Activated CD8-positive, alpha-beta memory T cell treated with anti-CD3 and anti-CD28 coated beads, Interleukin-2, amount 10 ng/mL, durations not matched to agents 7 days and 5 days (primary cell): ENCODE measurements at places on chromosomes 1 and 21. TPM values are rescaled to one million over a fixed set of nuclear protein-coding genes. Genes with fewer than 3 reads are reported as not detected.
A peak's percentile ranks its signal among the peaks of the same experiment; 100 is the strongest.

The RAP1GAP gene
- total RNA-seq, result 0.29 TPM

The SIM2 gene
- total RNA-seq, result 0.09 TPM

The OR10Z1 gene
- total RNA-seq, result not detected

The RUNX3 gene
- total RNA-seq, result 224 TPM

The PADI2 gene
- total RNA-seq, result 0.09 TPM

The PYGO2 gene
- total RNA-seq, result 47.9 TPM

The NT5C1A gene
- not detected for total RNA-seq

The ADGRL4 gene
- not detected for total RNA-seq

The CASQ1 gene
- total RNA-seq, result 0.68 TPM

The HAO2 gene
- total RNA-seq, result not detected

The SYDE2 gene
- total RNA-seq, result 1.4 TPM

The CLCA1 gene
- not detected for total RNA-seq

The ATAD3C gene
- 0.87 TPM for total RNA-seq

The AJAP1 gene
- not detected for total RNA-seq

The NEXN gene
- total RNA-seq, result 2.7 TPM

The TIE1 gene
- total RNA-seq, result 0.55 TPM

The CDK18 gene
- 4.0 TPM for total RNA-seq

GRCh38 chr1:224406216-224406615 is 28.4 kb downstream of the WDR26 start:
- no peaks in the 10 kb centered on the region for H3K27me3 ChIP-seq
- H3K36me3 ChIP-seq, result peaks cover 55% of the 10 kb centered on the region
- no peak for DNase-seq
- H3K4me1 ChIP-seq, result peaks cover 22% of the 10 kb centered on the region
- no peak overlapping the region for H3K4me3 ChIP-seq

DNA sequence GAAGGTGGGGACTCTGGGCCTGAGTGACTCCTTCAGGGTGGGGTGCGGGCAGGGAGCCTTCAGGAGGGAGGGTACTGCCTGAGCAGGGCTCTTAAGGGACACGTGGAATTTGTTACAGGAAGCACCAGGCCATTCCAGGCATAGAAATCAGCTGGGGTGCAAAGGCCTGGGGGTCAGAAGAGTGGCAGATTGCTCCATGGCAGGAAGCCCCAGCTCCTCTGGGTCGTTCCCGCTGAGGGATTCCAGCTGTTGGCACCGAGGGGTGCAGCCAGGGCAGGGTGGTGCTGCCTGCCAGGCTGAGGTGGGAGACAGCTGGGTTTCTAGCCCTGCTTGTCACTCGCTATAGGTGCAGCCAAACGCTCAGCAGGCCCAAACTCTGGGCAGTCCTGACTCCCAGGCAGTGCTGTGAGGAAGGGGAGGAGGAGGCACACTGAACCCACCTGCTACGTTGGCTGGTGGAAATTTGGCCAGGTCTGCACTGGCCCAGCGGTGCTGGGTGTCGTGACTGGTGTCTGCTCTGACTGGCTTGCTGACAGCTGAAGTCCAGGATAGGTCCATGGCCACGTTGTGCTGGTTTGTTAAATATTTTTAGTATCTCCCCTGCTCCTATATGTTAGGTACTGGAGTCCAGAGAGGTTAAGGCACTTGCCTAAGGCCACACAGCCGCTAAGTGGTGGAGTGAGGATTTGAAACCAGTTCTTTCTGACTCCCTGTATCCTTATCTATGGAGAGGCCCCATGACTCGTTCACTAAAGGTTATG is 19.3 kb downstream of the TNFRSF1B start:
- peaks cover 40% of the 10 kb centered on the region for H3K4me1 ChIP-seq
- H3K4me3 ChIP-seq, result no peak overlapping the region
- peaks cover 28% of the 10 kb centered on the region for H3K36me3 ChIP-seq

- no peak overlapping the region for H3K4me3 ChIP-seq
- DNase-seq, result no peak
- peaks cover 6% of the 10 kb centered on the region for H3K4me1 ChIP-seq
Measured at GRCh38 chr1:65959896-65960567, 167.3 kb downstream of the PDE4B start.

DNA sequence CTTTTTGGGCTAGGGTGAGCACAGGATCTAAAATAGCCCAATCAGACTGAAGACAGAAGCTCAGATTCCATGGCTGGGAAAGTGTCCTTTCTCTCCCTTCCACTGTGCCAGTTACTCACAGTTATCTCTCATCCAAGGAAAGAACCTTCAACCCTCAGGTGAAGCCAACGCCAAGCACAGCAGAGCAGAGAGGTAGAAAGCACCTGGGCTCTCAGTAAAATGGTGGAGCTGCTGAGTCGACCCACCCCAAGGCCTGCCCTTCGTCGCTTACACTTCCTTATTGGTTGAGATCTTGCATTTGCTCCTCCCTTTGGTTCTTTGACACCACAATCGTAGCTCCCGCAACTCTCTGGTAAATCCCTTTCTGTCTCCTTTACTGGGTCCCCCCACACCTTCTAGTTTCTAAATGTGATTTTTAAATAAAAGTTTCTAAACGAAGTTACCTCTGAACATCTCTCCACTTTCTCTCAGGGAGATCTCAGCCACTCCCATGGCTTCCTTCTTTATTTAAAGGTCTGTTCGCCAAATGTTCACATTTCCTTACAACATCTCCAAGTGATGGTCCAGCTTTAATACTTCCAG is 27.5 kb upstream of the SLC30A1 start:
- H3K36me3 ChIP-seq, result no peaks in the 10 kb centered on the region
- H3K27me3 ChIP-seq, result peaks cover 15% of the 10 kb centered on the region
- no peak for DNase-seq
- H3K27ac ChIP-seq, result peak overlapping the region; percentile 37
- peaks cover 13% of the 10 kb centered on the region for H3K4me1 ChIP-seq
- H3K4me3 ChIP-seq, result peak overlapping the region; percentile 36

DNA sequence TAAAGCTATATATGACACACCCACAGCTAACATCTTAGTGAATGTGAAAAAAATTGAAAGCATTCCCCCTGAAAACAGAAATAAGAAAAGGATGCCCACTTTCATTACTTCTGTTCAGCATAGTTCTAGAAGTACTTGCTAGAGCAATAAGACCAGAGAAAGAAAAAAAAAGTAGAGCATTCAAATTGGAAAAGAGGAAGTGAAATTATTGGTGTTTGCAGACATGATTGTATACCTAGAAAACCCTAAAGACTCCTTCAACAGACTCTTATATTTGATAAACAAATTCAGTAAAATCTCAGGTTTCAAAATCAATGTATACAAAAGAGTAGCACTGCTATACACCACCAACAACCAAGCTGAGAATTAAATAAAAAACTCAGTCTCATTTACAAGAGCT is 1461.0 kb downstream of the AMY1C start:
- no peak overlapping the region for H3K27ac ChIP-seq
- no peak for DNase-seq
- no peaks in the 10 kb centered on the region for H3K27me3 ChIP-seq
- H3K4me1 ChIP-seq, result no peaks in the 10 kb centered on the region
- no peak overlapping the region for H3K4me3 ChIP-seq
- H3K36me3 ChIP-seq, result no peaks in the 10 kb centered on the region

GRCh38 chr1:170716835-170717429 is 53.0 kb downstream of the PRRX1 start:
- H3K27ac ChIP-seq, result no peak overlapping the region
- H3K36me3 ChIP-seq, result no peaks in the 10 kb centered on the region
- no peaks in the 10 kb centered on the region for H3K4me1 ChIP-seq
- H3K4me3 ChIP-seq, result no peak overlapping the region

GRCh38 chr1:201714542-201715329 is 114.2 kb upstream of the IPO9 start:
- H3K4me3 ChIP-seq, result no peak overlapping the region
- H3K27me3 ChIP-seq, result no peaks in the 10 kb centered on the region
- no peaks in the 10 kb centered on the region for H3K36me3 ChIP-seq
- H3K4me1 ChIP-seq, result peaks cover 7% of the 10 kb centered on the region

GRCh38 chr1:200448034-200448762 is 38.4 kb upstream of the ZNF281 start:
- peaks cover 19% of the 10 kb centered on the region for H3K27me3 ChIP-seq
- H3K4me3 ChIP-seq, result no peak overlapping the region
- no peak for DNase-seq
- H3K27ac ChIP-seq, result peak overlapping the region; percentile 47
- H3K36me3 ChIP-seq, result peaks cover 16% of the 10 kb centered on the region
- peaks cover 22% of the 10 kb centered on the region for H3K4me1 ChIP-seq

- H3K27me3 ChIP-seq, result no peaks in the 10 kb centered on the region
- H3K4me1 ChIP-seq, result no peaks in the 10 kb centered on the region
- DNase-seq, result no peak
- H3K4me3 ChIP-seq, result no peak overlapping the region
Measured at GRCh38 chr1:185074307-185074706, 28.9 kb downstream of the RNF2 start.

DNA sequence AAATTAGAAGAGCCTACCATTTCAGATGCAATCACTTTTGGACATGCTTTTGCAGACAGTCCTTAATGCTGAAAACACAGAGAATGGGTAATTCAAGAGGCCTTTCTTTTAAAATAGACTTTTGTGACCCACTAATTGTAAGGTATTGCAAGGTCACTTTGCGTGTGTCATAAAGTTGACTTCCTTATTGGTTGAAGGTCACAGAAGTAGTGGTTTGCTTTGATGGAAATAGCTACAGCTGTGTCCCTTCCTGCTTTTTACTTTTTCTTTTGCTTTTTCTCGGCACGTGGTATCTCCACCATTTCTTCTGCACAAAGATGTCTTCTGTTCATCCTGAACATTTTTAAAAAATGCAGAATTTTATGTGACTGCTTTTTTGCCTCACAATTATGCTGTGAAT is 146.8 kb downstream of the DYRK1A start:
- H3K36me3 ChIP-seq, result peaks cover 75% of the 10 kb centered on the region
- no peaks in the 10 kb centered on the region for H3K27me3 ChIP-seq
- H3K4me1 ChIP-seq, result peaks cover 2% of the 10 kb centered on the region
- no peak overlapping the region for H3K4me3 ChIP-seq
- DNase-seq, result no peak

- peaks cover 36% of the 10 kb centered on the region for H3K4me1 ChIP-seq
- peak overlapping the region; percentile 99 for H3K27ac ChIP-seq
- peak; percentile 73 for DNase-seq
- peak overlapping the region; percentile 92 for H3K4me3 ChIP-seq
Measured at GRCh38 chr1:78003882-78004718, 639 bp upstream of the DNAJB4 start.

DNA sequence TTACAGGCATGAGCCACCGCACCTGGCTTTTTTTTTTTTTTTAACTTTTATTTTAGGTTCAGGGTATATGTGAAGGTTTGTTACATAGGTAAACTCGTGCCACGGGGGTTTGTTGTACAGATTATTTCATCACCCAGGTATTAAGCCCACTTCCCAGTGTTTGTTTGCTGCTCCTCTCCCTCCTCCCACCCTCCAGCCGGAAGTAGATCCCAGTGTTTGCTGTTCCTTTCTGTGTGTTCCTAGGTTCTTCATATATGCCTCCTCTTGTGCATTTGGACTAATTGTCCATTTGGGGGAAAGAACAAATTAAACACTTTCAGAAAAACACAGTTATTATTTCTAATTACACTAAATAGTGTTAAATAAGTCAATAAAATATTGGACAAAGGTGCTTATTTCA is 1.1 kb upstream of the SLC2A7 start:
- no peak for DNase-seq
- H3K4me3 ChIP-seq, result no peak overlapping the region
- no peaks in the 10 kb centered on the region for H3K36me3 ChIP-seq
- H3K27me3 ChIP-seq, result peaks cover 12% of the 10 kb centered on the region
- H3K27ac ChIP-seq, result no peak overlapping the region

GRCh38 chr1:36927826-36928225 is 106.5 kb downstream of the GRIK3 start:
- H3K27me3 ChIP-seq, result no peaks in the 10 kb centered on the region
- DNase-seq, result no peak

GRCh38 chr1:156657741-156658319 is 15.9 kb downstream of the BCAN start:
- H3K4me1 ChIP-seq, result peaks cover 56% of the 10 kb centered on the region
- no peaks in the 10 kb centered on the region for H3K36me3 ChIP-seq
- H3K27me3 ChIP-seq, result peaks cover 48% of the 10 kb centered on the region
- no peak for DNase-seq
- H3K4me3 ChIP-seq, result no peak overlapping the region

GRCh38 chr1:73860421-73860950 is 337.5 kb downstream of the LRRIQ3 start:
- H3K36me3 ChIP-seq, result no peaks in the 10 kb centered on the region
- no peaks in the 10 kb centered on the region for H3K27me3 ChIP-seq
- DNase-seq, result no peak
- no peak overlapping the region for H3K4me3 ChIP-seq

- peaks cover 2% of the 10 kb centered on the region for H3K4me1 ChIP-seq
- no peak overlapping the region for H3K27ac ChIP-seq
Measured at GRCh38 chr1:183697814-183698590, 44.9 kb upstream of the APOBEC4 start.

DNA sequence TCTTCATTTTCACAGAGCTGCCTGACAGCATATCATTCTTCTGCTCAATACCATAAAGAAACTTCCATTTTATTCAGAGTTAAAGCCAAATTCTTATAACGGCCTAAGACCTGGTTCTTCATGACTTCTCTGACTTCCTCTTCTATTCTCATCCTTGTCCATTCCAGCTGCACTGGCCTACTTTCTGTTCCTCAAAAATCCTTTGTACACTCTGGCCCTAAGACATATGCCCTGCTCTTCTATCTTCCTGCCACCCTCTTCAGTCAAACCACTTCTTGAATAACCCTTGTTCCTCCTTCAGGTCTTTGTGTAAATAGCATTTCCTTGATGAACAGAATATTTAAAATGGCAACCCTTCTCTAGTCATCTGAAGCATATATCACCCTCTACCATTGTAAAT is 1338.7 kb upstream of the ADGRL2 start:
- H3K27ac ChIP-seq, result no peak overlapping the region
- H3K27me3 ChIP-seq, result no peaks in the 10 kb centered on the region
- no peaks in the 10 kb centered on the region for H3K36me3 ChIP-seq
- H3K4me3 ChIP-seq, result no peak overlapping the region

GRCh38 chr1:210117198-210117597 is 115.4 kb upstream of the SERTAD4 start:
- H3K27ac ChIP-seq, result no peak overlapping the region
- no peaks in the 10 kb centered on the region for H3K36me3 ChIP-seq
- no peak for DNase-seq

GRCh38 chr1:14748151-14748550 is 149.7 kb downstream of the KAZN start:
- no peaks in the 10 kb centered on the region for H3K4me1 ChIP-seq
- no peak overlapping the region for H3K27ac ChIP-seq
- no peaks in the 10 kb centered on the region for H3K36me3 ChIP-seq
- H3K4me3 ChIP-seq, result no peak overlapping the region
- DNase-seq, result no peak

- H3K4me1 ChIP-seq, result peaks cover 3% of the 10 kb centered on the region
- H3K27ac ChIP-seq, result no peak overlapping the region
- no peaks in the 10 kb centered on the region for H3K27me3 ChIP-seq
Measured at GRCh38 chr1:171901245-171901644, 59.9 kb downstream of the DNM3 start.

GRCh38 chr1:225631021-225631663 is 21.8 kb downstream of the ENAH start:
- H3K4me1 ChIP-seq, result no peaks in the 10 kb centered on the region
- no peak for DNase-seq
- H3K27ac ChIP-seq, result no peak overlapping the region
- no peaks in the 10 kb centered on the region for H3K36me3 ChIP-seq
- H3K4me3 ChIP-seq, result no peak overlapping the region
- H3K27me3 ChIP-seq, result peaks cover 42% of the 10 kb centered on the region

GRCh38 chr1:117162816-117163215 is 41.3 kb upstream of the TRIM45 start:
- no peaks in the 10 kb centered on the region for H3K4me1 ChIP-seq
- H3K36me3 ChIP-seq, result no peaks in the 10 kb centered on the region
- no peak for DNase-seq
- H3K4me3 ChIP-seq, result no peak overlapping the region

- no peak overlapping the region for H3K27ac ChIP-seq
- no peaks in the 10 kb centered on the region for H3K36me3 ChIP-seq
- H3K27me3 ChIP-seq, result no peaks in the 10 kb centered on the region
- H3K4me3 ChIP-seq, result no peak overlapping the region
- DNase-seq, result no peak
Measured at GRCh38 chr1:16175610-16176553, 20.0 kb upstream of the EPHA2 start.
